ENCODE measurements at places on chromosomes 1 and 21.

DNA sequence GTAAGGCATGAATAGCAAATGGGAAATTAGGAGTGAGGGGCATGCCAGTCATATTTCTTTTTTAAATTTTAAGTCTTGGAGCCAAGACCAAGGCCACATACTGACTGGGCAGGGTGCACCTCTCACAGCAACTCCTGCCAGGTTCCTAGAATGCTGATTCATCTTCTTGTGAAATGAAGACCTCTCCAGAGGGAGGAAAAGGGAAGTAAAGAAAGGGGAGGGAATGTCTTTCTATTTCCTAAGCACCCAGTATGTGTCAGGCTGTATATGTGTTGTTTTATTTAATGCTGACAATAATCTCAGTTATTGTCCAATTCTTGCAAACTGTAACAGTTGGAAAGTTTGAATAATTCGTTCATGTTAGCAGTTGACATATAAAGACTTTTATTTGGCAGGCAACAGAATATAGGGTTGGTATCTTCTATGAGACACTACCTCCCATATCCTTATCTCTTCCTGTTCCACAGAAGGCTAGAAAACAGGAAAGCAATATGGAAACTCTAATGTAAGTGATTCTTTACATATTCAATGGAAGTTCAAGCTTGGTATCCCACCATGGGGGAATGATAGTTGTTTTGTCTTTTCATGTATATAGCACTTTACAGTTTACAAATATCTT, 259.1 kb upstream of the USP24 start:
- no peak for DNase-seq

- DNase-seq: no peak
Observed at GRCh38 chr1:10814976-10815857, 18.8 kb upstream of the CASZ1 start.

DNA sequence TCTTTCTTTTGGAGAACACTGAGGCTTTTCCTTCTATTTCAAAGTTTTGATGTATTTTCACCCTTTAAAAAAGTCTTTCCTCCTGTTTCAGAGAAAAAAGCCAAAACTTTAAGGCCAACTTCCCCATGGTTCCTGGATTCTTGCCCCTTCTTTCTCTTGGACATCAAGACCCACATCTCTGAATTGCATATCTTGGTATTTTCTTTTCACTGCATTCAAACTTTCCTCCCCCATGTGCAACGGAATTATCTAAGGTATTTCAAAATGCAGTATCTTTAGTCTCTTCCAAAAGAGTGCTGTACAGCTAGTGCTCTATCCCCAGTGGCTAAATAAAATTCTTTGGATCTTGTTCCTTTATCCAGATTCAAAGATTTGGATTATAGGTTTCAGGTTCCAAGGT, 81.1 kb upstream of the TSPAN2 start:
- no peak for DNase-seq

- no peak for DNase-seq
Observed at GRCh38 chr1:11455967-11456570, 22.9 kb upstream of the DISP3 start.

DNA sequence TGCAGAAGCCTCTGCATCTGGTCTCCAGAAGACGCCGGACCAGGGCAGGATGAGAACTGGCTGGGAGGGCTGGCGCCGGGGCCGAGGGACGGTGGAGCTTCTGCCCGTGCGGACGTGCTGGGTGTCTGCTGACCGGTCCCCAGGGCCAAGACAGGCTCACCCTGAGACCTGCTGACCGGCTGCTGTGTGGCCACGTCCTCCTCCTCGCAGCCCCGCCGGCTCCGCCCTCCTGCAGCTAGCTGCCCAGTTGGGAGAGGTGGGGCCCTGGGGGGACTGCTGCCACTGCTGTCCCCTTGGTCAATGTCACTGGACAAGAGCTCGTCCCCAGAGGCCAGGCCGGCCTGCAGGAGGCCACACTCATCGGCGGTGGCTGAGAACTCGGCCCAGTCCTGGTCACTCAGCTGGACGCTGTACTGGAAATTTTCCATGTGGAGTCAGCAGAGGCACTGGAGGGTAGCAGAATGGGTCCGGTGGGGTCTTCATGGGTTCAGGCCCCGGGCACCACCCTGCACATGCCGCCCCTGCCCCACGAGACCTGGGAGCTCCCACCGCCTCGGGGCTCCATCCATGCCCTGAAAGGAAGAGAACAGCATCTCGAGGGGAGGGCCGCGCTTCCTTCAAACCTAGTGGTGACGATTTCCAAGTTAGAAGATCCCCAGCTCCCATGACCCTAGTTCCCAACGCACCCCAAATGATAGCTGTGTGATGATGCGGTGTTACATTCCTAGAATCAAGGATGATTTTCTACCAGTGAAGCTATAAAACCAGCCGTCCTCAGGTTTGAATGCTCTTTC, 1.1 kb downstream of the PERM1 start:
- DNase-seq: no peak

DNA sequence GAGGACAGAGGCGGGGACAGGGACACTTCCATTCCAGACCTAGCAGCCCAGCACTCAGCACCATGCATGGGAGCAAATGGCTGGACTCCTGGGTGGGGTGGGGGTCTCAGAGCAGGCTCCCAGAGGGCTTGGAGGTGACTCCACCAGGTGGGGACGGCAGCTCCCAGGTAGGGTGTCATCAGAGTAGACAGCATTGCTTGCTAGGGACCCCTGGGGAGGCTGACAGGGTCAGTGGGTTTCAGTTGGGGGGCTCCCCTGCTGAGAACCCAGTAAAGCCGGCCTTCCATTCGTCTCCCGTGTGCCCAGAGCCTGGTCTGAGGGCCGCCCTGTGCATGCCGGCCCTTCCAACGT, 4.8 kb upstream of the GJC2 start:
- no peak for DNase-seq

DNA sequence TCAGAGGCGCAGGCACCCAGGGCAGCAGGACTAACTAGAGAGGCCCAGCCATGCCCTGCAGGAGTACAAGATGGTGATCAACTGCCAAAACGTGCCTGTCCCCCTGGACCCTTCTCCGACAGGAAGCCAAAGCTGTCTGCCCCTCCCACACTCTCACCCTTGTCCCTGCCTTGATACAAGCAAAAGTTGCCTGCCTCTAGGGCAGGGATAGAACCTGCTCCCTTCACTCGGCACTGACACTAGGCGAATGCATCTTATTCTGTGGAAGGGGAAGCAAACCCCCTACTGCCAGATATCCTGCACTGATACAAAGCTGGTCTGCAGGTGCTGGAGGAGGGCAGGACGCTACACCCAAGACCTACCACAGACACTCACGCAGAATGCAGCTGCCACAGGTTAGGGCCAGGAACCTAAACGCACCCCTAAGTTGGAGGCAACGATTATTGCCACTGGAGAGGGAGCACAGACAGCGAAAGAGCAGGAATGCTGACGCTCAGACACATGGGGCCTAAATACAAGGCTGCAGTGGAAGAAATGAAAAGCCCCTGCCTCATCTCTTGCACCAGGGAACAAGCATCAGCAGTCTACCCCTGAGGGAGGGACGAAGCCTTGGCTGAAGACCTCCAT, 3.7 kb downstream of the TARBP1 start:
- DNase-seq: no peak

DNA sequence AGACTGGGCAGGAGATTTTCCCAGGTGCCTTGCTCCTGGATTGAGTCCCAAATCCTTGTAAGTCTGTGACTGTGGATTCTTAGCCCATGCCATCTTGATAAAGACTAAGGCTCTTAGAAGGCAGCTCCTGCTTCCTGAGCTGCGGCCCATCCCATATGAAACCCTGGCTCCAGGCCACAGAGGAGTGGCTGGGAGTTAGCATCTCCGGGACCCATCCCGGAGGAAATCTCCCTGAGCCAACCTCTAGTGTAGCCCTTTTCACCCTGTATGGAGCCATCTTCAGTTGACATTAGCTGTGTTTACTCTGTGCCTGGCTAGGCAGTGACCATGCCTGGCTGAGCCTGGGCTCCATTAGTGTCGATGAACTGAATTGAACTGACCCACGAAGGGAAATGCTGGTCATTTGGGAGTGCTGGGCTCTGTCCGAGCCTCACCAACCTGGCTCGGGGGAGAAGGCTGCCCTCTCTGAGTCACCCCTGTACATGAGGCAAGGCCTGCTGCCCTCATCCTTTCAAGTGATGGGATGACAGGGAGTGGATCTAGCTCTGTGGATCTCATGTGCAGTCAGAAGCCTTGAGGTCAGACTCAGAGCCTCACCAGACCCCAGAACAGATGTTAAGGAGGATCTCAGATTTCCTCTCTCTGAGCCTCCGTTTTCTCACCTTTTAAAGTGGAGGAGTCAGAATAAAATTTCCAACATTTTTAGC, 37.5 kb downstream of the LGR6 start:
- no peak for DNase-seq

DNA sequence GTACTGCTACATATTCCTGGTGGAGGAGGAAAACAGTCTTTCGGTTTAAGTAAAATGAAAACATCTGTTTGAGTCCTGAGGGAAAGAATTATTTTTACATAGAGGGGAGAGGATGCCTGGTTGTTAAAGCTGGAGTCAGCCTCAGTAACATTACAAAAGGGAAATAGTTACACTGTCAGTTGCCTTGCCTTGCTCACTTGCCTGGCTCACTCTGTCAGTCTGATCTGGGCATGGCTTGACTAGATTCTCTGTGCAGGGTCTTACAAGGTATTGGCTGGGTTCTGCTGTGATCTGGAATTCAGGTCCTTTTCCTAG, 8.4 kb upstream of the UBE2U start:
- DNase-seq: no peak

GRCh38 chr1:119582801-119583200, 65.3 kb downstream of the ZNF697 start:
- no peak for DNase-seq

- DNase-seq: no peak
Observed at GRCh38 chr1:9426291-9426711, 113.0 kb upstream of the SLC25A33 start.

DNA sequence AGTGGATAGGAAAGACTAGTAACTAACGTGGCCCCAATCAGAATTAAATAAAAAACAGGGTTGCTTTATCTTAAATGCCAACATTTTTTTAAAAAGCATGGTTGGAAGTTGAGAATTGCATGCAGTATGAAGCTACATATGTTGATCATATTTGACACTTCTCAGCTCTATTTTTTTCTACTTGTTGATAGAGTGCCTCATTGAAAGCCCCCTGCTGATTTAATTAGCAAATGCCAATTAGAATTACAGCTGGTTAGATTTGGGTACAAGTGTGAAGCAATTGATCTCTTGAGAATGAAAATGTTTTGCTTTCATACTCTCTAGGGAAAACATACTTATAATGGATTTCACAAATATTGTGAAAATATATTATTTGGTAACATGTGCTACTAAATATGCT, 40.5 kb downstream of the CHD1L start:
- no peak for DNase-seq

GRCh38 chr1:155529929-155530328, 32.7 kb downstream of the ASH1L start:
- no peak for DNase-seq

DNA sequence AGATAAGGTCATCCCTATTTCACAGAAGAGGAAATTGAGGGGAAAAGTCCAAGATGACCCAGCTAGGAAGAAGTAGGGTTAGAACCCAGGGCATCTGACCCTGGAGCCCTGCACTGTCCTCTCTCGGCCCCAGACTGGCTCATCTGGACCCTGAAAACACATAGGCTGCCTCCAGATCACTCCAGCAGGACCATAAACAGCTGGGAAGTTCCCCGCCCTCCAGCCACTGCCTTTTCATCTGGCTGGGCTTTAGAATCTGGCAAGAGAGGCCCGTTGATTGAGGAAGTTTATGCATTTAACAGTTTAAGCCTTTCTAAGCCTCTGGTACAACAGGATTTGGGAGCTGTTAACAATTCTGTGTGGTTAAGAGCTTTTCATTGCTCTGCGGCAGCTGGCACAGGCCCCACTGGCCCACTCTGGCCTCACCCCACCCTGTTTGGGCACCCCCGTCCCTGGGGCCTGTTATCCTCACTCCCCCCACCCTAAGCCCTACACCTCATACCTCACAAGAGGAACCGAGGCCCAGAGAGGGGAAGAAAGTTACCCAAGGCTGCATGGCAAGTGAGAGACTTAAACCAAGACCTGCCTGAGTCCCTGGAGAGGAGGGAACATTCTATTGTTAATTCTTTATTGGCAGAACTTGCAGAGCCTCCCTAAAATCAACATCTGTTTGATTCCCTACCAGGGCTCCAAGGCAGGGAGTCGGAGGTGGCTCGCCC, 84.2 kb downstream of the EPHB2 start:
- no peak for DNase-seq

GRCh38 chr1:200729863-200730262, 8.8 kb upstream of the CAMSAP2 start:
- no peak for DNase-seq

- DNase-seq: no peak
Observed at GRCh38 chr1:159845751-159846629, 16.5 kb downstream of the VSIG8 start.

GRCh38 chr1:4305526-4306301, 348.7 kb upstream of the AJAP1 start:
- no peak for DNase-seq

- no peak for DNase-seq
Observed at GRCh38 chr21:28310171-28310685, 682.4 kb downstream of the LTN1 start.

- DNase-seq: no peak
Observed at GRCh38 chr1:202329891-202330290, 11.8 kb downstream of the UBE2T start.

GRCh38 chr1:178408871-178409270, 87.9 kb downstream of the CLEC20A start:
- DNase-seq: no peak

GRCh38 chr1:154306151-154306550, 14.7 kb upstream of the AQP10 start:
- no peak for DNase-seq

GRCh38 chr21:35316933-35317332, 267.8 kb upstream of the RUNX1 start:
- DNase-seq: peak; percentile 47

DNA sequence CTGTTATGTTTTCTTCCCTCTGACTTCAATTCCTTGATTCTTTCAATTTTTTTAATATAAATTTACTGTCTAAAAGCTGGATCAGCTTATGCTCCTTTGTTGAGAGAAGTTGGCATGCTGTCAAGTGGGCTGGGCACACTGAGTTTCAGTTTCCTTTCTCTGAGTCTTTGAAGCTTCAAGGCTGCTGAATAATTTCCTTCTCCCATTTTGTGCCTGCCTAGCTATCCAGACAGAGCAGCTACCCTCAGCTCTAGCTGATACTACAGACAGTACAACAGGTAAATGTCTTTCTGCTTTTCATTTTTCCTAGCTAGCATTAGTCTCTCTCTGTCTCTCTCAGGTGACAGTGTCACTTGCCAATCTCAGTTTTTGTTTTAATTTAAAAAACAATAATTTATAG, at the start of gene IFI44:
IFI44 (plus strand) TSS at position 204 of the 400 bp plus-strand sequence. CDS start 365 bp downstream, outside the sequence.
- peak; percentile 68 for DNase-seq

- no peak for DNase-seq
Observed at GRCh38 chr21:27528697-27529096, 561.8 kb upstream of the ADAMTS5 start.

DNA sequence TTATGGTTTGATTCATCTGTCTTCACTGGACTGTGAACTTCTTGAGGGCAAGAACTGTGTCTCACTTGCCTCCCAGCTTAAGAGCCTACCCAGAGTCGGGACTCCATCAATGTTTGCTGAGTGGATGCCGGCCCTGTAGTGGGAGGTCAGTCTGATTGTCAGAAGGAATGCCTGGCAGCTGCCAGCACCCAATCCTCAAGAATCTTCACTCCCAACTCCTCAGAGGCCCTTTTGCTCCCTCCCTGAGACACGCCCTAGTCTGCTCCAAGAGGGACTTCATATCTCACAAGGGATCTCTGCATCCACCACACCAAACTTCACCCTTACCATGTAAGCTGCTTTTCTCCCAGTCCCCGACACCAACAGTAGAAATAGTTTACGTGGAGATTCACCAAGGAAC, 15.2 kb upstream of the KDM4A start:
- DNase-seq: no peak

GRCh38 chr1:4655674-4656532, 1.5 kb downstream of the AJAP1 start:
- no peak for DNase-seq

GRCh38 chr1:154669464-154670282, 61.7 kb upstream of the ADAR start:
- peak; percentile 54 for DNase-seq
